ENCODE measurements at places on chromosomes 11 and 22. TPM values are rescaled to one million over a fixed set of nuclear protein-coding genes. Genes with fewer than 3 reads are reported as not detected.

DNA sequence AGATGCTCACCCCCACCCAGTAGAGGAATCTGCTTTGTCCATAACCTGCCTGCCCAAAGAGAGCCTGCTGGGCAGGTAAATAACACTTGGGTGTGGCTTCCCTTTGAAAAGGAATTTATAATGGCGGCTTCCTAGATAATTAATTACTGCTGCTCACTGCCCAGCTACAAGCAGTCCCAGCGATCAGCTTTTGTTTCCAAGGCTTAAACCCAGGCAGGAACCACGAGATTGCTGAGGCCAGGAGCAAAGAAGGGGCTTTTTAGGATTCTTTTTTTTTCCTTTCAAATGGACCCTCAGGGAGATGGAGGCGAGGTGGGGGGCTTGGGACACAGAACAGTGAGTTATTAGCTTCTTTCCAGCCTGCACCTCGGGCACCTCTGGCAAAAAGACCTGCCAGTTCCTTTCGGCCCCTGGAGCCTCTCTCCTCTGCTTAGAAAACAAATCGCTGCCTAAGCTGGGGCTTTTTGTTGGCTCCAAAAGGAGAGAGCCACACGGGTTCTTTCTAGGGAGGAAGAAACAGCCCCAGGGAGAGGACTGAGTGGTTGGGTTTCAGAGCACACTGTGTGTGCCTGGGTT lies 107.2 kb downstream of the TSPAN18 start:
- H3K27me3 ChIP-seq, result peaks cover 26% of the 10 kb centered on the region
- DNase-seq, result no peak
- H3K27ac ChIP-seq, result no peak overlapping the region
- H3K36me3 ChIP-seq, result no peaks in the 10 kb centered on the region

Gene CHRM4
- 0.37 TPM for total RNA-seq

DNA sequence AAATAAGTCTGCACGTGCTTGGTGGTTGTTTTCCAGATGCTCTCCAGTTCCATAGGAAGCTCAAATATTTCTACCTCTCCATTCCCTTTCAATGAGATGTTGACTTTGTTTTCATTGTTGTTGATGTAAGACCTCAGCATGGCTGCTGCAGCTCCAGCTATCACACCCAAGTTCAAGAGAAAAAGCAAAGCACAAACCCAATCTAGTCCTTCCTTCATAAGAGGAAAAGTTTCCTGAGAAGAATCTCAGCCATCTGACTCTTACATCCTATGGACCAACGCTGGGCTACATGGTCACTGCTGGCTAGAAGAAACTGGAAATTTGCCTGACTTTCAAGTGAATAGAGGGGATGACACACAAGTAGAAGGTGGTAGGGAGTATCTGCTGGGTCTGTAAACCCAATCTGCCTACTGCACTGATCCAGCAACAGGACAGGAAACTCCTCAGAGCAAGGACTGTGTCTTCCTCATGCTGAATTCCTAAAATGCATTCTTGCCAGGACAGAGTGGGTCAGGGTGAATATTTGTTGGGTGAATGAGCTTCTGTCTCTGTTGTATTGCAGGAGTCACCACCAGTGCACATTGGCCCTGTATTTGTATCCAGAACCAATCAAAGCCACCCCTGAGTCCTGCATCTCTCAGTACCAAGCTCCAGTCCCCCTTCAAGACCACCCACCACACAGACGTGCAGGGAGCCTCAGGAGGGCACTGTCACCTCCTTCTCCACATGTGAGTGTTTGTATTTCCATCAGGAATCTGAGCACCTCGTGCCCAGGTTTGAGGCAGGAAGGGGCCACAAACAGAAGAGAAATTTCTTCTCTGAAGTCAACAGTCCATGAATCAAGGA lies 118.0 kb upstream of the IGLL5 start:
- DNase-seq, result no peak
- H3K4me1 ChIP-seq, result no peaks in the 10 kb centered on the region
- H3K36me3 ChIP-seq, result no peaks in the 10 kb centered on the region

Gene OTOG
- not detected for total RNA-seq

Gene LINC01488
- not detected for total RNA-seq

Gene B4GALNT4
- total RNA-seq, result 0.26 TPM

DNA sequence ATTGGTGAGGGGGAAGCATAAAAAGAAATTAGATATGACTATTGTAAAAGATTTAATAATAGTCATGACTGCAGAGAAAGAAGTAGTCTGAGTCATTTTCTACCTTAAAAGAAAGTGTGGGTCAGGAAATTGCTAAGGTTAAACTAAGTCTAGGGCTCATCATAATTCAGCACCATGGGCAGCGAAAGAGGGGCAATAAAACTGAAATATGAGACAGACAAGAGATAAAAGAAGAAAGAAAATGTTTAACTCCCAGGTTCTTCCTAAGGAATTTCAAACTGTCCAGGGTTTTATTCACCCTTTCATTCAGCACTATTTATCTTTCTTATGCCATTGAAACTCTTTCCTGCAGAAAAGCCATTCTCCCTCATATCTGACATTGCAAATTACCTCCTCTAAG lies 114.4 kb upstream of the API5 start:
- H3K4me3 ChIP-seq, result no peak overlapping the region
- H3K27me3 ChIP-seq, result no peaks in the 10 kb centered on the region
